ENCODE measurements at places on chromosomes 4 and X.

GRCh38 chrX:109840585-109840984 lies 107.5 kb upstream of the ACSL4 start:
- no peak for DNase-seq

DNA sequence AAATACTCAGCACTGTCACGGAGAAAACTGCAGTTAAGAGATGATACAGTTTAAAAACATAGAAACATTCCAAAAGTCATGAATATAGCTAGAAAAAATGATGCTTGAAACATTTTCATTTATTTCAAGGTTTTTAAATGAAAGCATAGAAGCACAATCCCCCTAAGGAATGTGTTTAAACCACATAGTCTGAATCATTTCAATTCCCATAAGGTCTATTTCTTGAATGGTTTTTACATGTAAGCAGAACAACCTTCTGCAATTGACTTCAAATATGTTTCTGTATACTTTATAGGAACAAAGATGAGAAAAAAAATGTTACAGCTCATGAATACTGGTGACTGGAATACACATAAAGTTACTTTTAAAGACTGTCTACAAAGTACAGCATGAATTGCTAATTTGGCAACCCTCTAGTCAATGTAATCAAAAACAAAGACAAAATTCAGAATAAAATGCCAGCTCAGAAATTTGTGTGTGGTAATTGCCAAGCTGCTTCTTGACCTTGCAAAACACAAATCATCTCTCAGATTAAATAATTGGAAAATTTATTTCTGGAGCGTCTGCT lies 886.4 kb upstream of the ADGRL3 start:
- no peak for DNase-seq

DNA sequence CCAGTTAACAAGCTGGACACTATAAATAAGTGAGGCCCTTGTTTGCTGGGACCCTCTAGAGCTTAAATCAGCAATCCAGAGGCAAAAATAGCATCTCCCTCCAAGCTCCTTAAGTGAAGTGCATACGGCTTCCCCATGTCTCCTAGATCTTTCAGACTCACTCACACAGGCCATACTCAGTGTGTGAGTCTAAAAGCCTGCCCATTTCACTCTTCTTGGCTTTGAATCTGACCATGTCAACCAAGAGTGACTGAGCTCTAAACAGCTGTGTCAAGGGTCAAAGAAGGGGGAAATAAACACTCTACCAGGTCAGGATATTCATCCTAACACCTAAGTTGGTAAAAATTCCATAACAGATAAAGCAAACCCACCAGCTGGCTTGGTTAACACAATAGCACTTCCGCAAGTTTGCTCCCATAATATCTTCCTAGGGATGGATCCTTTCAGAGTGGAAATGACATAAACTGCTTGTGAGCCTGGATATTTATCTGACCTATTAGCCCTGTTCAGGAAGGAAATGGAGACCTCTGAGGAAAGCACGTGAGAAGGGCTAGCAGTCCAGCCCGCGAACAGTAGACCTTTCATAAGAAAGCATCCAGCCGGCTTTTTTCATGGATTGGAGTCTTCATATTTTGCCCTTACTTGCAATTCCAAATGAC lies 65.6 kb downstream of the MID1 start:
- DNase-seq, result no peak

GRCh38 chr4:142883040-142883832 lies 37.1 kb upstream of the INPP4B start:
- DNase-seq, result no peak

GRCh38 chr4:150236626-150237025 lies 158.4 kb downstream of the DCLK2 start:
- DNase-seq, result no peak

GRCh38 chr4:10684631-10685030 lies at the start of gene CLNK:
Gene CLNK, minus strand, starts transcription at chr4:10684768. Its CDS starts 16,899 bp downstream, at chr4:10667869.
- DNase-seq, result no peak

DNA sequence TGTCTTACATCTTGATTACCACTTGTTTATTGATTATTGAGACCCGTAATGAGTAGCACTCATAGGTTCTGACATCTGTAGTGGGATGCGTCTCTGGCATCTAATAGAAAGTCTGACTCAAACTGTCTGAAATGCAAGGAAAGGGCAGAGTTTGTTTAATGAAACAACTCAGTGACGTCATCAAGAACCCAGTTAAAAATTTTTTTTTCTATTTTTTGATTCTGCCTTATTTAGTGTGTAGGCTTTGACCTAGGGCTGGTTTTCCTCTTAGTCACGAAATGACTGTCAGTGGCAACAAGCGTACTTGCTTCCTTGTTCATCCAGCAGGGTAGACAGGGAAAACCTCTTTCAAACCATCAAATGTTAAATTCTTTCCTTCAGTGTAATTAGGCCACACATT lies 3.1 kb upstream of the CDKL5 start:
- no peak for DNase-seq

- DNase-seq, result no peak
These were observed 189.5 kb downstream of the APBB2 start for GRCh38 chr4:41024556-41025491.

DNA sequence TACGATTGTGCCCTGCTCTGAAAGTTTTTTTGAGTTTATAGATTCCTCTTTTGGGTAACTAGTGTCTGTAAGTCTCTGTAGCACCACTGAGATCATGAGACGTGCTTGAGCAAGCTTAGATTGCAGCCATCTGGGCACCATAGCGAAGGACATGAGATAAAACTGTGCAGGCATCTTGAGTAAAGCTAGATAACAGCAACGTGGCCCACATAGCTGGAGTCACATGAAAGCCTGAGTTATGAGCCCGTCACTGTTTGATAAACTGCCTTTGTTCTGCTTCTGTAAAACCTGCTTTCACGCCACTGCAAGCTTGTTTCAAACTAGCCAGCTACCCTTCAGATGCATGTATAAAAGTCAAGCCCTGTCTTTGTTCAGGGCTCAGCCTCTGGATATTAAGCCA lies 359.1 kb upstream of the CXorf51A start:
- no peak for DNase-seq

DNA sequence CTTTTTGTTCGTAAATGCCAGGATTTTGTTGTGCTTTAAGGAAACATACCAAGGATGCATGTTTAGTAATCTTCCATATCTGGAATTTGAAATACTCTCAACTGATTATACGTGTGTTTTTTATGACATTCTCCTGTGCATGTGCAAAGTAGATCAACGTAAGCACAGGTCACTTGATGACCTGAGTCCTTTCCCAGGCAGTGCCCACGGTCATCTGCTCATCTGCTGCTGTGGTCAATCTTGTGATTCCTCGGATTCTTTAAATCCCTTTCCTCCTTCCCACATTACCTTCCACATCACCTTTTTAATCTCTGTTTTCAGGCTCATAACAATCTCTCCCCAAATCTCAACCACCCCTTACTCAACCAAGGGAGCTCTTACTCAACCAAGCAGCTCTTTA lies 104.1 kb downstream of the RASL11B start:
- DNase-seq, result no peak

GRCh38 chr4:179307297-179308136 lies 1865.3 kb upstream of the AGA start:
- no peak for DNase-seq

DNA sequence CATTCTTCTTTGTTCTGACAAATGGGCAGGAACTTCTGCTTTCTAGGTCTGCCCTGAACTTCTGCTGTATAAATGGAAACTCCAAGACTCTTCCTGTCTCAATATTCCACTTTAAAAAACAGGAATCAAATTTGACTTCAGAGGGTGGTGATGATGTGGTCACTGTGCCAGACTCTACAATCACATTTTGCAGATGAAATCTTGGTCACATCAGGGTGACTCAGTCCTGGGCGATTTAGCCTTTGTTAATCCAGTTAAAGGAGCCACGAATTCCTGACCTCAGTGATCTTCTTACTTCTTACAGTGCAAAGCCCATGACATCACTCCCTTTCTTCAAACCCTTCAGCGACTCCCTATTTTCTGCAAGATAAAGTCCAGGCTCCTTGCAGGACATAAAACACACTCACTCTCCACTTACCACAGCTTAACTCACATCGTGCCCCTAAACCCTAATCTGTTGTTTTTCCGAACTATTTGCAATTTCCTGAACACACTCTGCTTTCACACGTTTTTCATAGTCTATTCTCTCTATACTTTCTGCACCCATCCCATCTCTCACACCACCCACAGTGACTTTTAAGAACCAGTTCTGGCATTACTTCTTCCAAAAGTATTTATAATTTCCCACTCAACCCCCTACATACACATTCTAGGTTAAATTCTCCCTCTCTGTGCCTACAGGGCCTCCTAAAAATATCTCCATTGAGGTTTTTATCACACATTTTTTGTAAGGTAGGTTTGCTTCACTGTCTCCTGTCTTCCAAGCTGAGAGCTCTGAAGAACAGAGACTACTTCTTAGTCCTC lies 11.1 kb downstream of the GASK1B start:
- DNase-seq, result no peak

DNA sequence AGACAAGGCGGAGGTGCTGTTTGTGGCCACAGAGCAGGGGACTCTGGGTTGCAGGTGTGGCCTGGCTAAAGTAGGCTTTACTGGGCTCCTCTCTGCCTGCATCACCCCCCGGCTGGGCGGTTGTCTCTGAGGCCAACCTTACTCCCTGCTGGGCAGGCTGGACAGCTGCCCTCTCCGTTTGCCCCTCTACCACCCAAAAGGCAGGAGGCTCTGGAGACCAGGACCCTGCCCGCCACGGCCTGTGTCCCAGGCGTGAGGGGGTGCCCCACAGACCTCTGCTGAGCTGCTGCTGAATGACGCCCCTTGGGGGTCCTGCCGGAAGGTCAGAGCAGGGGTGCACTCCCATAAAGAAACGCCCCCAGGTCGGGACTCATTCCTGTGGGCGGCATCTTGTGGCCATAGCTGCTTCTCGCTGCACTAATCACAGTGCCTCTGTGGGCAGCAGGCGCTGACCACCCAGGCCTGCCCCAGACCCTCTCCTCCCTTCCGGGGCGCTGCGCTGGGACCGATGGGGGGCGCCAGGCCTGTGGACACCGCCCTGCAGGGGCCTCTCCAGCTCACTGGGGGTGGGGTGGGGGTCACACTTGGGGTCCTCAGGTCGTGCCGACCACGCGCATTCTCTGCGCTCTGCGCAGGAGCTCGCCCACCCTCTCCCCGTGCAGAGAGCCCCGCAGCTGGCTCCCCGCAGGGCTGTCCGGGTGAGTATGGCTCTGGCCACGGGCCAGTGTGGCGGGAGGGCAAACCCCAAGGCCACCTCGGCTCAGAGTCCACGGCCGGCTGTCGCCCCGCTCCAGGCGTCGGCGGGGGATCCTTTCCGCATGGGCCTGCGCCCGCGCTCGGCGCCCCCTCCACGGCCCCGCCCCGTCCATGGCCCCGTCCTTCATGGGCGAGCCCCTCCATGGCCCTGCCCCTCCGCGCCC lies 920 bp downstream of the HTT-AS start:
- no peak for DNase-seq

DNA sequence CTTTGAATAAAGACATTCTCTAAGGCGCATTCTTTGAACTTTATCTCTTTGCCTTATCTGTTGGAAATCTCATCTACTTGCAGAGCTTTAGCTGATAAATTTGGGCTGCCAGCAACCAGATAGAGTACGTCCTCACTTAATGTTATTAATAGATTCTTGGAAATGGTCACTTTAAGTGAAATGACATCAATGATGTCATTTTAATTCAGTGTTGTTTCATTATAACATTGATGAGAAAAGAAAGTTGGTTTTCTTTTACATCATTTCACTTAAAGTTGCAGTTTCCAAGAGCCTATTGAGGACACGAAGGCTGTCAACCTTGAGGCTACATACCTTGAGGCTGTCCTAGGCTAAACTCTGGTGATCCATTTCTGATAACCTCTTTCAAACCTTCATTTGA lies 9.3 kb downstream of the TMEM165 start:
- DNase-seq, result no peak

Measured in activated naive CD8-positive, alpha-beta T cell treated with anti-CD3 and anti-CD28 coated beads for 36 hours (primary cell).